Right lobe of liver (tissue), 6 donors: ENCODE measurements at places on chromosomes 7 and 10. TPM values are rescaled to one million over a fixed set of nuclear protein-coding genes. Genes with fewer than 3 reads are reported as not detected.

DNA sequence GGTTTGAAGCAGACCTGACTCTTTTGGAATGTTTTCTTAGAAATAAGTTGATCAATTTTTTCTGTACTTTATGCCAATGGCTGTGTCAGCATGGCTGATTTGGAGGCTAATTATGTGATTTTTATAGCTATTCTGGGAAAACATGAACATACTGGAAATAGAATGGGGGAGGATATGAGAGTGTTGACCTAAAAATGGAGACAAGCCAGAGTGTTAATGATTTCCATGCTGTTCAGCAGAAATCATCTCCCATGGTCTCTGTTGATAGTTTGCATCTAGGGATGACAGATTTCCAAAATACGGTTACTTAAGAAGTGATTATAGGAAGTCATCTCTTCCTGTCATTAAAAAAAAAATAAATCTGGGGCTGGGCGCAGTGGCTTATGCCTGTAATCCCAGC lies 32.7 kb upstream of the DMTF1 start:
- no peak overlapping the region for H3K27ac ChIP-seq
- H3K36me3 ChIP-seq: no peaks in the 10 kb centered on the region
- H3K27me3 ChIP-seq: no peaks in the 10 kb centered on the region
- no peak for DNase-seq

GRCh38 chr10:124560377-124561105 lies 98.9 kb downstream of the LHPP start:
- no peaks in the 10 kb centered on the region for H3K36me3 ChIP-seq
- peak; percentile 39 for DNase-seq
- no peak overlapping the region for H3K27ac ChIP-seq
- H3K27me3 ChIP-seq: no peaks in the 10 kb centered on the region
- H3K4me3 ChIP-seq: no peak overlapping the region
- H3K4me1 ChIP-seq: no peaks in the 10 kb centered on the region

DNA sequence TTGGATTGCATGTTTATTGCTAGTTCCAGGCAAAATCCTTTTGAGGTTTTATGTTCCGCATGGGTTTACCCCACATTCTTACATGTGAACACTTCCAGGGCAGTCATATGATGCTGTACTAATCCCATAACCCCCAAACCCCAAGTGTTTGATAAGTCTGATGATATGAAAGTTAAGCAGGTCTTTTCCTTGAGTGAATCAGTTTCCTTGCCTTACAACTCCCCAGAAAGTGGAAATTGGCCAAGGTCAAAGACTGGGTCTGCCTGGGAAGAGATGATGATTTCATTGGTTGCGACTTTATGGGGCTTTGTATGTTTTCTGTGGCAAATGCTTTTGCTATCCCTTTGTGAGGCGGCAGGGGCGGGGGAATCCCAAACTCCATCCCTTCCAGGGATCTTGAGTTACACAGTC lies 24.7 kb downstream of the AFAP1L2 start:
- DNase-seq: no peak
- H3K4me3 ChIP-seq: no peak overlapping the region

- no peak overlapping the region for H3K4me3 ChIP-seq
- H3K4me1 ChIP-seq: no peaks in the 10 kb centered on the region
- no peak overlapping the region for H3K27ac ChIP-seq
- no peaks in the 10 kb centered on the region for H3K36me3 ChIP-seq
- no peaks in the 10 kb centered on the region for H3K27me3 ChIP-seq
Observed at GRCh38 chr7:131517218-131517923, 39.1 kb downstream of the PODXL start.

- H3K36me3 ChIP-seq: no peaks in the 10 kb centered on the region
- H3K27me3 ChIP-seq: no peaks in the 10 kb centered on the region
- H3K4me1 ChIP-seq: no peaks in the 10 kb centered on the region
- H3K4me3 ChIP-seq: no peak overlapping the region
Observed at GRCh38 chr10:43653746-43654145, 5.1 kb upstream of the ZNF32 start.

- no peak overlapping the region for H3K27ac ChIP-seq
- DNase-seq: no peak
- no peak overlapping the region for H3K4me3 ChIP-seq
- H3K4me1 ChIP-seq: no peaks in the 10 kb centered on the region
Observed at GRCh38 chr7:149104749-149105148, 14.2 kb upstream of the ZNF786 start.

DNA sequence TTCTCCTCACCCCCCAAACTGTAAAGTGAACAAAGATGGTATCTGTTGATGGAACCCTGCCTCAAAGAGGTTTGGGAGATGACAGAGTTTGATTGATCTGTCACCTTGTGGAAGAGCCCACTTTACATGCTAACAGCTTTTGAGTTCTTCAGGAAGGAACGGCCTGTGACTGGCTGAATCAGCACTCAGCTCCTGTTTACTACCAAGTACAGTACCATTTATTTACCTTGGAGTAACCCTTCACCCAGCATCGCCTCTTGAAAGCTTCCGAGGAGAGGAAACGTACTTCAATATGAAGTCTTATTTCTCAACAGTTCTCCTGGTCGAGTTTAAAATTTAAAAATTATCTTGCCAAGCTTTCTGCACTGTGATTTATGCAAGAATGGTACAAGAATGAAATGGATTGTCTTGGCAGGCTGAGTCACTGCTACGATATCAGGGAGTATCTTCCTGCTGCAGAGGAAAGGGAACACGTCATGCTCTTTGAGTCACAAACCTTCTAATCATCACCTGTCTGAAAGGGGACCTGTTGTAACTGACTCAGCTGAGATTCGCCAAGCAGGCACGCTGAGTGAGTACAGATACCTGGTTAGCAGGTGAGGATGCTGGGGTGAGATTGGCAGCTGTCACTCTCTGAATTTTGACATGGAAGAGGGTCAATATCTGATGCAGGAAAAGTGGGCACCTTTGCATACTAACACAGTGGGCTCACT lies 30.1 kb downstream of the KLF6 start:
- H3K27ac ChIP-seq: no peak overlapping the region
- no peaks in the 10 kb centered on the region for H3K4me1 ChIP-seq
- no peaks in the 10 kb centered on the region for H3K27me3 ChIP-seq
- H3K36me3 ChIP-seq: no peaks in the 10 kb centered on the region

DNA sequence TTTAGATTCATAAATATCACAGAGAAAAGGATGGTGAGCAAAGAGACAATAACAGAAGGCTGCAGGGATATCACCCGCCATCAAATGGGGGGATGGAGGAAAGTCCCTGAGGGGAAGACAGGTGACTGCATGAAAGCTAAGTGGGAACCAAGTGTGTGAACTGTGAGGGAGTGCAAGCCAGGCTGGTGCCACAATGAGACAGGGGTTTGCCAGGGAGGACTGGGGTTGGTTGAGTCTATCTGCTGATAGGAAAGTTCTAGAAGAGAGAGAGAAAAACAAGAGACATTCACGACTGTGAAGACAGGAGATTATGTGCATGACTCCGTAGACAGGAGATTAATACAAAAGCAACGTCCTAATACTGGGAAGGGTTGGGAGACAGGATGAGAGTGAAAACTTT lies 376.4 kb downstream of the PARD3 start:
- no peaks in the 10 kb centered on the region for H3K36me3 ChIP-seq
- no peak for DNase-seq
- H3K27me3 ChIP-seq: no peaks in the 10 kb centered on the region
- H3K4me1 ChIP-seq: no peaks in the 10 kb centered on the region
- H3K4me3 ChIP-seq: no peak overlapping the region
- no peak overlapping the region for H3K27ac ChIP-seq

AP4M1 gene
- 3.2 TPM for total RNA-seq

TTYH3 gene
- 11.2 TPM for total RNA-seq
